ENCODE measurements at places on chromosomes 3 and 15. TPM values are rescaled to one million over a fixed set of nuclear protein-coding genes. Genes with fewer than 3 reads are reported as not detected.

Gene P2RY13
- not detected for total RNA-seq

Gene OXTR
- 31.7 TPM for total RNA-seq

Gene ARHGAP31
- total RNA-seq = 16.0 TPM

Gene KLHL40
- total RNA-seq = not detected

Gene LEKR1
- 0.59 TPM for total RNA-seq

Gene ACTC1
- total RNA-seq = not detected

Gene ABCF3
- 49.6 TPM for total RNA-seq

Gene SNTN
- not detected for total RNA-seq

Gene BLOC1S6
- 101 TPM for total RNA-seq

Gene ASB14
- 0.05 TPM for total RNA-seq

Gene GOLGA8T
- total RNA-seq = not detected

Gene CCR2
- total RNA-seq = not detected

Gene ZPLD1
- 0.42 TPM for total RNA-seq

Gene FSTL1
- total RNA-seq = 2,453 TPM

Gene PLSCR4
- 9.3 TPM for total RNA-seq

Gene ANO10
- 45.7 TPM for total RNA-seq

Gene RTP1
- not detected for total RNA-seq

Gene WDR72
- not detected for total RNA-seq

Gene PGBD4
- total RNA-seq = 3.3 TPM

Gene SEMA6D
- 0.46 TPM for total RNA-seq

Gene SKOR1
- total RNA-seq = 0.09 TPM

Gene PLCH1
- 0.09 TPM for total RNA-seq

Gene GOLGA6D
- not detected for total RNA-seq

Gene EXOSC7
- total RNA-seq = 43.8 TPM

Gene TUSC7
- total RNA-seq = not detected

Gene NR1I2
- total RNA-seq = not detected

Gene MOBP
- total RNA-seq = not detected

Gene FRMD4B
- under 0.01 TPM for total RNA-seq

Gene TMEM108
- 0.23 TPM for total RNA-seq

Gene ZBTB38
- 153 TPM for total RNA-seq

Gene TRIM42
- total RNA-seq = not detected

Gene PAQR5
- total RNA-seq = 0.09 TPM

Gene GRK7
- total RNA-seq = 0.05 TPM

Gene CEMIP
- total RNA-seq = 3.9 TPM

Gene SLC22A13
- total RNA-seq = 1.6 TPM

Gene WHAMM
- 4.2 TPM for total RNA-seq

Gene ATP10A
- 6.4 TPM for total RNA-seq
